Mucosa of gallbladder (tissue), 1 donor: ENCODE measurements at places on chromosomes 11 and 22. TPM values are rescaled to one million over a fixed set of nuclear protein-coding genes. Genes with fewer than 3 reads are reported as not detected.
A peak's percentile ranks its signal among the peaks of the same experiment; 100 is the strongest.

The UCP3 gene
- 2.0 TPM for total RNA-seq

The HDHD5 gene
- total RNA-seq = 31.7 TPM

DNA sequence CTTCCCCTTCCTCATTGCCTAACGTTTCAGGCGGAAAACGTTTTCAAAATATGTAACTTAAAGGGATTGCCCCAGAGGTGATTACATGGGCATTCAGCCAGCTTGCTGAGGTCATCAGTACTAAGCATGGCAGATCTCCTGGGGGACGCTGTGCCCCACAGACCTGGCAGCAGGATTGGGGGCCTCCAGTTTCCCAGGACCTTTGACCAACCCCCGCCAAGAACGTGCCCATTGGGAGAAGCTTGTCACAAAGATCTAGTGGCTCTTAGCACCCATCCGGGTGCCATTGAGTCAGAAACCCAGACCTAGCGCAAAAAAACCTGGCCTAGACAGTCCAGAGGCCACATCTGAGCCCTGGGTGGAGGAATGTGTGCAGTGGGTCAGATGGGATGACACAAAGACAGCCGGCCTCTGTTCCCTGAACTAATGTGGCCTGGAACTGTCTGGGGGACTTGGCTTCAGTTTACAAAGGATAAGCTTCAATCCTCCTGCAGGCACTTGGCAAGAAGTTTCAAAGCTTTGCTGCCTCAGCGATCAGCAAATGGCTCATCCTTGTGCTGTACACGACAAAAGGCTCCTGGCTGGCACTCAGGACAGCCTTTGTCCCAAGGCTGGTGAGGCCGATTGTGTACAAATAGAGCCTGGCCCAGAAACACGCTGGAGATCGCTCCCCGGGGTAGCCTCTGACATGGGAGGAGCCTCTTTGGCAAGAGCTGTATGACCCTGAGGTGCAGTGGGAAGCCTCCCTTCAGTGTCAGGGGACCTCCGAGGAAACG is 9.5 kb downstream of the C1QTNF6 start:
- peak; percentile 62 for DNase-seq

- DNase-seq = peak; percentile 16
Observed at GRCh38 chr22:31344256-31344577, 1.9 kb downstream of the PATZ1 start.

GRCh38 chr11:86453290-86454030 is 78.8 kb downstream of the CCDC81 start:
- DNase-seq = no peak

- DNase-seq = no peak
Observed at GRCh38 chr22:48500471-48501230, 1327.0 kb downstream of the BRD1 start.

GRCh38 chr22:44697423-44698141 is 4.4 kb upstream of the PRR5 start:
- peak; percentile 78 for DNase-seq

GRCh38 chr22:42997582-42998090 is 17.3 kb downstream of the PACSIN2 start:
- DNase-seq = no peak
